ENCODE measurements at places on chromosomes 12 and 14. TPM values are rescaled to one million over a fixed set of nuclear protein-coding genes. Genes with fewer than 3 reads are reported as not detected.

DNA sequence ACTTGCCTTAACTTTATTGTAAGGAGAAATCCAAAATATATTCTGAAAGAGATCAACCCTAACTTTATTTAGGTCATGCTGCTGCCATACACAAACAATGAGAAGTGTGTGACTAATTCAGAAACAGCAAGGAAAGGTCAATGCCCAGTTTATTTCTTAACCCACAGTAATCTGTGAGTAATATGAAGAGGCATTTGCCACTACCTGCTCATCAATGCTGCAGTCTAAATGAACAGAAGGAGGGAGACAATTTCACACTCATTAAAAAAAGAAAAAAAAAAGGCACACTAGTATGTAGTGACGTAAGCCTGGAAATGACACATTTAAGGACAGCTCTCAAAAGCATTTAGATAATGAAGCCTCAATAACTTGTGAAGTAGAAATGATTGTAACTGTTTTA lies 90.5 kb upstream of the FOXN3 start:
- no peaks in the 10 kb centered on the region for H3K27me3 ChIP-seq
- no peak overlapping the region for H3K4me3 ChIP-seq
- peaks cover 23% of the 10 kb centered on the region for H3K4me1 ChIP-seq

GRCh38 chr12:61797266-61797665 lies 462.9 kb upstream of the USP15 start:
- no peaks in the 10 kb centered on the region for H3K36me3 ChIP-seq
- H3K4me3 ChIP-seq: no peak overlapping the region
- no peak for DNase-seq
- no peaks in the 10 kb centered on the region for H3K4me1 ChIP-seq
- H3K27me3 ChIP-seq: no peaks in the 10 kb centered on the region
- H3K27ac ChIP-seq: no peak overlapping the region

OR6C2 gene
- total RNA-seq: not detected

- H3K27me3 ChIP-seq: no peaks in the 10 kb centered on the region
- H3K36me3 ChIP-seq: no peaks in the 10 kb centered on the region
- H3K4me3 ChIP-seq: no peak overlapping the region
- no peak overlapping the region for H3K27ac ChIP-seq
- DNase-seq: no peak
These were observed 29.2 kb upstream of the TMED10 start for GRCh38 chr14:75205591-75205990.

- H3K4me1 ChIP-seq: no peaks in the 10 kb centered on the region
- no peak overlapping the region for H3K4me3 ChIP-seq
- DNase-seq: no peak
- H3K27ac ChIP-seq: no peak overlapping the region
These were observed 17.5 kb downstream of the SLC35F4 start for GRCh38 chr14:57848353-57848752.

- no peak for DNase-seq
- H3K4me1 ChIP-seq: peaks cover 10% of the 10 kb centered on the region
- H3K27me3 ChIP-seq: no peaks in the 10 kb centered on the region
These were observed 512 bp upstream of the RND1 start for GRCh38 chr12:48866052-48866711.

DNA sequence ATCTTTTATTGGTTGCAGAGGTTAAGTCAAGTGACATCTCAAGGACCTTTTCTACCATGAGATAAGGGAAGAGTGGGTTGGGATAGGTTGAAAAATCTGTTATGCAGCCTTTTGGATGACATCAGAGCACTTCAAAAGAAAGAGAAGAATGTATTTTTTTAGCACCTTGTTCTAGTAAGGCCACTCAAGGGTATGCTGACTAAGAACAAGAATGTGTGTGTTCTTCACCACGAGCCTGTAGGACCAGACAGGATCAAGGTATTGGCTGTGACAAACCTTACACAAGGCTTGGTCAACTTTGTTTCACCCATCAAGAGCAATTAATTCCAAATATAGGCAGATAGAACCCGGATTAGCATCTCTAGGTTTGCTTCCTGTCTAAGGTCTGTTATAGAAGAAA lies 142.5 kb downstream of the SAMD4A start:
- H3K27me3 ChIP-seq: no peaks in the 10 kb centered on the region
- no peak for DNase-seq
- no peaks in the 10 kb centered on the region for H3K4me1 ChIP-seq
- H3K4me3 ChIP-seq: no peak overlapping the region
- no peaks in the 10 kb centered on the region for H3K36me3 ChIP-seq

DNA sequence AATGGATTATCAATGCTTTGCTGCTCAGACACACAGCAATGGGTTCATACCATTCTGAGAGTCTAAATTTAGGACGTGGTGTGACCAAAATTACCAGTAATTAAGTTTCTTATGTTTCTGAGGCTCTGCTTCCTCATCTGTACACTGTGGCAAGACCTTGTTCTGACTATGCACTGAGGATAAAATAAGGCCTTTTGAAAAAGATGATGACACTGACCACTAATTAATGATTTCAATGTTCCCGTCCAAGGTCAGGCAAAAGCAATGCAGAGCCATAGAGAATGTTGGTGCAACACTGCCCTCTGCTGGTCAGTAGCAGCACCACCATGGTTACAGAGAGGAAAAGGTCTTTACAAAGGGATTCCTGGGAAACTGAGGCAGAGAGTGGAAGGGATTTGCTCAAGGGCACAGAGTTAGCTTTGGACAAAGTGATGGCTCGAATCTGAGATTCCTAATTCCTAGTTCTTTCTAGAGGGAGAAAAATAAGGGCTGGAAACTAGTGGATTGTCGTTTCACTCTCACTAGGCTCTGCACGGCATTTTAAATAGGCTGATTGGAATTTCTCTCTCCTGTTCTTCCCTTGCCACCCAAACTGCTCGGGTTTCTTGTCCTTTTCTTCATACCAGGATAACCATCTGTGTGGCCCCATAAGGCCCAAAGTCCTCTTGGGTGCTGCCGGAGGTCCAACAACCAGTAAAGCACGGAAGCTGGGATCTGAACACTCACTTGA lies 22.3 kb upstream of the P2RX7 start:
- H3K4me3 ChIP-seq: no peak overlapping the region
- no peaks in the 10 kb centered on the region for H3K4me1 ChIP-seq
- DNase-seq: peak; percentile 69
- H3K27me3 ChIP-seq: no peaks in the 10 kb centered on the region
- H3K27ac ChIP-seq: no peak overlapping the region
- no peaks in the 10 kb centered on the region for H3K36me3 ChIP-seq

DNA sequence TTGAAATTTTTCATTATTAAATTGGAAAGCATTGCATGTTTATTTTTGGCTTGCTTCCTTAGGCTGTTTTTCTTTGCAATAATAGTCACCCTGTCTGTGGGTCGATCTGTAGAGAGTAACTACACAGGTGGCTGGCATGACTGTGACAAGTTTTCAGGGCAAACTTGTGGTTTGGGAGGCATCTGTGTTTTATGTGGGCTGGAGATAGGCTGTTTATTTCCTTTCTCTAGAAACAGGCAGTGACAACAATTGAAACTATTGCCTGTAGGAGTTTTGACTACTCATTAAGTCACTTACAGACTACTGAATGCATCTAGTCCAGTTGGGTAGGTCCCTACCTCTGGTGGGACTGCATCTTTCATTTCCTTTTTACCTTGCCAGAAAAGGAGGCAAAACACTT lies 155.6 kb downstream of the DYRK2 start:
- no peaks in the 10 kb centered on the region for H3K27me3 ChIP-seq
- no peak overlapping the region for H3K27ac ChIP-seq
- peaks cover 28% of the 10 kb centered on the region for H3K4me1 ChIP-seq
- peak; percentile 76 for DNase-seq
- H3K4me3 ChIP-seq: no peak overlapping the region

GRCh38 chr14:24693983-24694382 lies 60.0 kb upstream of the GZMB start:
- no peak for DNase-seq
- H3K27ac ChIP-seq: no peak overlapping the region
- no peaks in the 10 kb centered on the region for H3K4me1 ChIP-seq

- no peaks in the 10 kb centered on the region for H3K27me3 ChIP-seq
- H3K27ac ChIP-seq: no peak overlapping the region
- no peak for DNase-seq
- no peak overlapping the region for H3K4me3 ChIP-seq
- no peaks in the 10 kb centered on the region for H3K36me3 ChIP-seq
These were observed 5.6 kb downstream of the MSI1 start for GRCh38 chr12:120363274-120363855.

GRCh38 chr14:94051115-94051514 lies 25.0 kb downstream of the OTUB2 start:
- no peak overlapping the region for H3K4me3 ChIP-seq
- peaks cover under 1% of the 10 kb centered on the region for H3K4me1 ChIP-seq
- DNase-seq: no peak
- no peak overlapping the region for H3K27ac ChIP-seq
- H3K36me3 ChIP-seq: peaks cover 95% of the 10 kb centered on the region

- H3K4me3 ChIP-seq: peak overlapping the region; percentile 39
- DNase-seq: no peak
- H3K27ac ChIP-seq: peak overlapping the region; percentile 49
- peaks cover 36% of the 10 kb centered on the region for H3K4me1 ChIP-seq
- no peaks in the 10 kb centered on the region for H3K27me3 ChIP-seq
These were observed 63.8 kb downstream of the RIN3 start for GRCh38 chr14:92577321-92577742.

CPNE6 gene
- not detected for total RNA-seq

WSCD2 gene
- not detected for total RNA-seq

GRCh38 chr14:105430565-105430964 lies 10.9 kb downstream of the MTA1 start:
- H3K27ac ChIP-seq: no peak overlapping the region
- no peaks in the 10 kb centered on the region for H3K36me3 ChIP-seq
- H3K4me1 ChIP-seq: no peaks in the 10 kb centered on the region

DNA sequence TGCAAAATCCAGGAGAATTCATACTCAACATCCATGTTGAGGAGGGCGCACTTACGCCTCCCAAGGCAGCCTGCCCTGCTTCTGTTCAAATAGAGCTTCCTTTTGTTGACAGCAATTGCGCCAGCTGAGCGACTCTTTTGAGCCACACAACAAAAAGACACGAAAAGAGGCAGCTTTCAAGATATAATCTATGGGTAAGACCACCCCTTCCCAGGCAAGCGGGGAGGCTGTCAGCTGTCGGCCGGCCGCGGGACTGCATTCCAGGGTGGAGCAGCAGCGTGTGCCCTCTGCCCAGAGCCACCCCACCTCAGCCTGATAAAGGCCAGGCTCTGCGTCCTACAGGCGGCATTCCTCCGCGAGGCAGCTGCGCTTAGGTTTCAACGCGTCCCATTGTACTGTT lies 15.8 kb upstream of the STAB2 start:
- no peak overlapping the region for H3K4me3 ChIP-seq
- H3K27ac ChIP-seq: no peak overlapping the region
- H3K4me1 ChIP-seq: no peaks in the 10 kb centered on the region
- H3K27me3 ChIP-seq: no peaks in the 10 kb centered on the region

HOTAIR gene
- not detected for total RNA-seq

OTX2 gene
- not detected for total RNA-seq

PSMA6 gene
- total RNA-seq: 90.0 TPM

SMCO2 gene
- total RNA-seq: 1.3 TPM

DNA sequence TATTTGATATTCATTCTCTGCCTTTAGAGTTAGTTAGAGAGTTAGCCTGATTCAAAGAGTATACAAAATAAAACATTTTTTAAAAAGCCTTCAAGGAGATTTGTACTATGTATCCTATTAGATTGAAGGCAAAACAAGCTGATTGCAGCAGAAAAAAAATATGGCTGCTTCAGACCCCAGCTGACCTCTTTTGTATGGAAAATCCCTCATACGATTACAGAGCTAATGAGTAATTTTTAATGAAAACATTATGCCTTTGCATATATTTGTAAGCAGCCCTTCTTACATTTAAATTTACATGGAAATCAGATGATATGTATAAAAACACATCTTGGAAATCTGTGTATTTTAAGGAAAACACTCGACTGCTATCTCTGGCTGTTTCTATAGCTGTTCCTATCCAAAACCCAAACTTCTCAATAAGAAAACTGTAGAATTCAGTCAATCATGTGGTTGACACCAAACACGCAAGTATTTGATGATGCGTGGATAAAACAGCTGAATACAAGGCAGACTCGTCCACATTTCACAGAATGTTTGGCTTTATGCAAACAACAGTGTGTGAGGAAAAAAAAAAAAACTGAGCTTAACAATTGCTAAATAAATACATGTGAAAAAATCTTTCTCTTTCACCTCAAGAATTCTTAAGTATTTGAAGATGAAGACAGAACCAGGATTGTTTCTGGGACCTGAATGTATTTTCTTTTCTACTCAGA lies 275.3 kb downstream of the EGLN3 start:
- no peaks in the 10 kb centered on the region for H3K4me1 ChIP-seq
- no peak overlapping the region for H3K4me3 ChIP-seq
- no peak overlapping the region for H3K27ac ChIP-seq
- no peaks in the 10 kb centered on the region for H3K36me3 ChIP-seq
- DNase-seq: no peak
- no peaks in the 10 kb centered on the region for H3K27me3 ChIP-seq

DNA sequence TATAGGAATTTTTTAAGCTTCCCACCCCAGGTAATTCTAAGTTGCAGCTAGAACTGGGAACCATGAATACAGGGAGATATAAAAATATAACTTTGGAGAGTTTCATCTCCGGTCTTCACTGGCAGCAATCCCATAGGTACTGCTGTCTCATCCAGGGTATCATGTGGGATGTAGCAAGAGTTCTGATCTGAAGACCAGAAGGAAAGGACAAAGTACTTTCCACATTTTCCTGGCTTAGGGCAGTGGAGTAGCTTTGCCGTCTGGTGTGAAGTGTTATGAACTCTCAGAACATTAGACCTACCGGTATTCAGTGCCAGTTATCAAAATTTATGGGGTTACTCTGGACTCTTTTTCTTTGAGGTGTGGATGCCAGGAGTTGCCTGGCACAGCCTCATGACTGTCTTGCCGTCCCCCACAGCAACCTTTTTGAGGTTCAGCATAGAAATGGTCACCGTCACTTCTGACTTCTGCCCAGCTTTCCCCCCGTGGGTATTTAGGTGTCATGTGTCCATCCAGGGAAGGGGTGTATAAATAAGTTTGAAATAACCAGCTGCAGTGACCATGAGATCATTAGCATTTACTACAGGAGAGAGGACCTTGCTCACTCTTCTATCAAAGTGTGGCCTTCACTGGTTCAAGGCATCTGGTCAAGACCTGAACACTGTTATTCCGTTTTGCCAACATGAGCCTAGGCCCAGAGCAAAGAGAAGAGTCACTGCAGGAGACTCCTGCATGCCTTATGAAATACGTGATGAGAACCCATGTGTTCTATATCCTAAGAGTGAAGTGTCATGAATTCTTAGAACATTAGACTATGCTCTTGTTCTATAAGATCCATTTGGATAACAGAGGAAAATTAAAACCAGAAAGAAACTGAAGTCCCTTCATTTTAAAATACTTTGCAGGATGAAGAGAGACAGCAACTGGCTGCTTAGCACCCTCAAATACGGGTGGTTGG lies 22.2 kb downstream of the TMEM233 start:
- no peaks in the 10 kb centered on the region for H3K4me1 ChIP-seq
- no peaks in the 10 kb centered on the region for H3K36me3 ChIP-seq
- H3K4me3 ChIP-seq: no peak overlapping the region

All from naive thymus-derived CD4-positive, alpha-beta T cell (primary cell).